Stimulated activated CD8-positive, alpha-beta memory T cell treated with anti-CD3 and anti-CD28 coated beads, Interleukin-2, amount 100 ng/mL, for 1 hour (primary cell): ENCODE measurements at places on chromosomes 12 and 14.

DNA sequence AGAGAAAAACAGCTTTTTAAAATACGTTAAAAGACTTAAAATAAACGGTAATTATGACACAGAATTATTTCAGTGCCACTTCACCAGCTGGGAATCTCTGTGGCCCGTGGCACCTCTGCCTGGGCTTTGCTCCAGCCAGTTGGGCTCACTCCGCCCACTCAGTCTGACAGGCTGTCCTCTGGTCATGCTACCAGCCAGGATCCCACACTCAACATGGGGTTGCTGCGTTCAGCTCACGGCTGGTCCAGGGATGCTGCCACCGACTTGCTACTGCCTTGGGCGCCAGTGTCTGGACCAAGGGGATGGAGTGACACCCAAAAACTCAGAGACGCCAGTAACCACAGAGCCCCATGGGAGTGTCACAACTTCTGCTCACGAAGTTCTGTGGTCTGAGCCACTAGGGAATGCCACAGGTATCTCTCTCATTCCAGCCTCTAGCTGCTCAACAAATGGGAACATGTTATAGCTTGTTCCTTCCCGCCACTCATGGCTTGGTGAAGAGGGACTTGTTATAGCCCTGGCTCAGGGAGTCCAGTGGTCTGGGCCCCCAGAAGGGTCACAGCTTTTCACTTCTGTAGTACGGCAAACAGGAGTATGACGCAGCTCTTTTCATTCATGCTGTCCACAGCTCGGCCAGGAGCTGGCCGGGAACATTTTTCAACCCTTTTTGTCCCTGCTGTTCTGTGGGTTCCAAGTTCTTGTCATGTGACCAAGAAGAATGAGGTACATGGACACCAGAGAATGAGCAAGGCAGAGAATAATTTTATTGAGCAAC is 23.4 kb upstream of the ATXN7L3B start:
- DNase-seq = no peak

DNA sequence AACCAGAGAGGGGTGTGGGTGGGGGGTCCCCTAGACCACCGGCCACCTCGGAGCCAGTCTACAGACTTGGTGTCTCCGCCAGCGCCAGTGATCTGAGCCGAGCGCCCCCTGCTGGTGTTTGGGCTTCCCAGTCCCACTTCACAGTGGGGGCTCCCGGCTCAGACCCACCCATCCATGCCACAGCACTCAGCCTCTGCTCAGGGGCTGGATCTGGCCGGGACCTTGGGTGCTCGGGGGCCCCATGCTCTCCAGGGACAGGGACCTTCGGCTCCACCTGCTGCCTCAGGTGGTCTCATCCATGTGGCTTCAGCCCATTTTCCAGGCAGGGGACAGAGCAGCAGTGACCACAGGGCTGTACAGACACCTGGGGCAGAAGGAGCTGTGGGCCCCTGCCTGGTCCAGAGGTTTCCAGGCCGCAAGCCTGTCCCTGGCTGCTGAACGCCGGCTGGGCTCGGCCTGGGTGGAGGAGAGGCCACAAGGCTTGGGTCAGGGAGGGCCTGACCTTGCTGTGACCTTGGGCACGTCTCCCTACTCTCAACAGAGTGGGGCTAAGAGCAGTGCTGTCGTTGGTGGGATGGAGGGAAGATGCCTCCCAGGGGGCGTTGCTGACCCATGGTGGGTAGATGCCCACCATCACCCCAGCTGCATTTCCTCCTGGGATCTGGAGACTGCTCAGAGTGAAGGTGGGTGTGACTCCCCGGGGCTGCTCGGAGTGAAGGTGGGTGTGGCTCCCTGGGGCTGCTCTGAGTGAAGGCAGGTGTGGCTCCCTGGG is 86.3 kb downstream of the KIF26A start:
- DNase-seq = no peak

DNA sequence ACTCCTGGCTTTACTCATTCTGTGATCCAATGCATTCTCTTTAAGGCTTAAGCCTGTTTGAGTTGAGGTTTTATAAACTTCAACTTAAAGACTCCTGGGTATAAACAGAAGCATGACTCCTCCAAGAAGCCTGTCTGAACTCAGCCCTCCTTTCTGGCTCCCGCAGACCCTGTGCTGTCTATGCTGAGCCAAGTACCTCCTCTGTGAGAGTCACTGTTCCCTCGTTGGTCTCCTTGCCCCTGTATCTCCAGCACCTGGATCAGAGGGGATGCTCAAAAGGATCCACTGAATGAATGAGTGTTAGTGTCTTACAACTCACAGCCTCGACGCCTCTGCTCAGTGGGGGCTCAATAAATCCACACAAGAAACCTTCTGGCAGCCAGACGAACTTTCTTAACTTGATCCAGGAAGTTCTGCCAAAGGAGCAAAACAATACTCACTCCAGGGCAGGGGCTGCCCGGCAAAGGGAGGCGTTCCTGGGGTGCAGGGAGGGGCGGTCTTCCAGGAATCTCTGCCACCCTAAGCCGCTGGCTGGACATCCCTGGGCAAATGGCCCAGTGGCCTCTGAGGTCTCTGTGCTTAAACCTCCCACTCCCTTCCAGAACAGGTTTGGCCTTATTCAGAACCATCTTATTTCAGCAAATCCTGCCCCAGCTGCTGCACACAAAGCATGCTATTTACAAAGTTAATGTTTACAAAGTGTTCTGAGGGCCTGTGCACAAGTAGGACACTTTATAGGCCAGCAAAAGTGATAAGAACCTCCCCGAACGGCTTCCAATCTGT is 32.9 kb downstream of the MAP1LC3B2 start:
- no peak for DNase-seq

GRCh38 chr14:56004323-56004722 is 113.9 kb upstream of the PELI2 start:
- no peak for DNase-seq

- no peak for DNase-seq
These were observed 45.7 kb downstream of the PRKAB1 start for GRCh38 chr12:119713551-119714031.

DNA sequence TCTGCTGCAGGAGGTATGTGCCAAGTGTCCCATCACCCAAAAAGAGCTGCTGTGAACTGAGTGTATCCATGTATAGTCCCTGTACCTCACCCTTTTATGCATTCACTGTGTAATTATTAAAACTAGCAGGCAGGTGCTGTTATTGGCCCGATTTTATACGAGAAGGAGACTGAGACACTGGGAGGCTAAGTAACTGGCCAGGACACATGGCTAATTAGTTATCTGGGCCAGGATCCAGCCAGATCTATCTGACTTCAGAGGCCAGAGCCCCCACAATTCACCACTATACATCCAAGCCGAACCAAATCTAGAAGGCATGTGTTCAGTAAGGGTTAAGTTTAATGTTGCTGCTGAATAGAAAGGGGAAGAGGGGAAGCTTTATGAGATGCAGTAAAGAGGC is 73.4 kb downstream of the FRMD6 start:
- no peak for DNase-seq

GRCh38 chr14:71354801-71355200 is 447.5 kb downstream of the PCNX1 start:
- DNase-seq = no peak

DNA sequence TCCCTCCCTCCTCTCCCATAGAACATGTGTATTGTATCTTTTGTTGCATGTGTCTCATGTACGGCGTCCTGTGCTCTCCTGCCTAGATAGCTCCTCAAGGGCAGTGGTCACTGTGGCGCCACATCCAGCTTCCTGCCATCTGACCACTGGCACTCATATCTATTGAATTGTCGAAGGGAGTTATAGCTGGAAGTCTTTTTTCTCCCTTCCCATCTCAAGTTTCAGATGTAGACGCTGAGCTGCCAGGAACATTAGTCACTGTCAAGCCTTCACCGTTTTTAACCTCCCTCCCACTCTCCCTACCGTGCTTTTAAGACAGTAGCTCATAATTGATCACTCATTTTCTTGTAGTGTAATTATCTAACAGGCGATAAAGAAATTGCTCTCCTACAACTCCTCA is 33.0 kb downstream of the MTHFD1 start:
- DNase-seq = no peak

- DNase-seq = no peak
These were observed 22.6 kb downstream of the DERA start for GRCh38 chr12:15933751-15934150.

DNA sequence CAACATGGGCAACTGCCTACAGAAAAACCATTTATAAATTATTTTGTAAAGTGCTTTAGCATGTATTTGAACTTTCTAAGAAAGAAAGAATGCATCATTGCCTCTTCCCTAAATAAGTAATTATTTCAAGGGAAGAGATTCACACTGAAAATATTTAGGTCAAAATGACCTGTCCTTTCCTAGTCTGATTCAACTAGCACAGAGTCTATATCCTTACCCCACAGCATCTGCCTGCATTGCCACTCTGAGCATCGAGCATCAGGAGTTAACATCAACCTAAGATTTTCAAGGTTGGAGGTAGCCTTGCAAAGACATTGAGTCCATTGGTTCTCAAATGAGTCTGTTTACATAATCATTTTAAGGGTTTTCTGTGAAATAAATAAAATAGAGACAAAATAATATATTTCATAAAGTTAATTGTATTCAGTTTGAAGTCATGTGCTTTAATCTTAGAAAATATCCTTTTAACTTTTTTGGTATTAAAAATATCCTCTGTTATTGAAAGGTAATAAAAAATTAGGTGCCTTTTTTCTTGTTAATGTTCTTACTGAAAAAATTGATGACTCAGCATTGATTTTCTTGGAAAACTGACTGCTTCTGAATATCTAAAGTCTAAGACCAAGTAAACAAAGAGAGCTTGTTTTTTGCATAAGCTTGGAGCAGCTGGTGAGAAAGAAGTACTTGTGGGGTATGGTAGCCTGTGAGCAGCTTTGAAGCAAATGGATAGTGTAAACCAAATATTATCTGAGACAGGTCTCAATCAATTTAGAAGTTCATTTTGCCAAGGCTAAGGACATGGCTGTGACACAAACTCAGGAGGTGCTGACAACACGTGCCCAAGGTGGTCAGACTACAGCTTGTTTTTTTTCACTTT is 269.0 kb upstream of the CLEC14A start:
- DNase-seq = no peak

DNA sequence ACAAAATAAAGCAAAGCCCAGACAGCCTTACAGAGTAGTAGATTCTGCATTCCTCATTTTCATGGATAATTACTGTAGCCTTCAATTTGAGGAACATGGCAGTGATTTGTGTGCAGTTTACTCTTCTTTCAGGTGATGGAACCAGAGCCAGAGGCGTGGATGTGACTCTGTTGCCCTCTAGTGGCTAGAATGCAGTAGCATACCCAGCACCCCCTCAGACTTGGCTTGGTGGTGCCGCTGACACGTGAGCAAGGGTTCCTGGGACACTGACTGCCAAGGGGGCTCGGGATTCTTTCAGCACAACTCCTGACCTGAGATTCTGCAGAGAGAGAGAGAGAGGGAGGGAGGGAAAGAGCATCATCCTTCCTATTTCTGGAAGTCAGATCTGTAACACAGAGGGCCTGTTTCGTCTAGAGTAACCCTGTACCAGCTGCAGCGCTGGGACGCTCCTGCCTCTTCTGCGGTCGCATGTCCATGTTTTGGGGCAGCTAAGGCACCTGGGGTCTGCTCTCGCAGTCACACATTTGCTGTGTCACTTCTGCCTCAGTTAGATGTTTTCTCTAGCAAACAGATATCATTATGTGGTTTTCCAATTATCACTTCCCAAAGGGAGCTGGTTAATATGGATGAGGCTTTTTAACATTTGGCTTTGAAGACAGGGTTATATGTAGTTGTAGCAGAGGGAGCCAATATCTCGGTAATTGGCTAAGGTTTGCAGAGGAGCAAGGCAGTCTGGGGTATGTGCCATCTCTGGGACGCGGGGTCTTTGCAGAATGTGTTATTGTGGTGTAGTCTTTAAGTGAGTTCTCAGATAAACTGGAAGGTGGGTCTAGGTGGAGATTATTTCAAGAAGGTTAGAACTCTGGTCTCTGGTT is 428.1 kb downstream of the NRXN3 start:
- no peak for DNase-seq

GRCh38 chr12:116319233-116319897 is 41.9 kb upstream of the MED13L start:
- DNase-seq = no peak

GRCh38 chr12:111761099-111761498 is 5.6 kb upstream of the ALDH2 start:
- no peak for DNase-seq

DNA sequence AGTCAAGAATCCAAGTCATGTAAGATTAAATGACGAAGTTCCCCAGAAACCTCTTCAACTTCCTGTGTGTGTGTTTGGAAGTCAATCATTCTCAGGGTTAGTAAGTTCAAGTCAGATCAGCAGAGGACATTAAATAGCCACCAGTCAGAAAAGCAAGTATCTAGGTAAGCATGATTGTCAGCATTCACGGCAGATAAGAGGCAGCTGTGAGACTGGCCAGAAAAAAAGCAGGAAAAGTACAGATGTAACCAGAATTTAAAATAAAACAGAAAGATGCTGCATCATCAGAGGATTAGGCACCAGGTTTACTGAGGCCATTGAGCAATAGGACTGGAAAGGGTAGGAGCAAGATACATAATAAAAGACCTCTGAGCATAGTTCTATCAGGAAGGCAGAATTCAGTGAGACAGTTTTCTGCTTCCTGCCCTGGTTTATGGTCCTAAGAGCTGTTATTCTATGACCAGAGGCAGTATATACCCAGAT is 606.9 kb downstream of the FSCB start:
- DNase-seq = no peak

GRCh38 chr12:4214877-4215228 is 58.7 kb upstream of the CCND2 start:
- no peak for DNase-seq

GRCh38 chr12:22935090-22935489 is 310.1 kb downstream of the ETNK1 start:
- DNase-seq = no peak

DNA sequence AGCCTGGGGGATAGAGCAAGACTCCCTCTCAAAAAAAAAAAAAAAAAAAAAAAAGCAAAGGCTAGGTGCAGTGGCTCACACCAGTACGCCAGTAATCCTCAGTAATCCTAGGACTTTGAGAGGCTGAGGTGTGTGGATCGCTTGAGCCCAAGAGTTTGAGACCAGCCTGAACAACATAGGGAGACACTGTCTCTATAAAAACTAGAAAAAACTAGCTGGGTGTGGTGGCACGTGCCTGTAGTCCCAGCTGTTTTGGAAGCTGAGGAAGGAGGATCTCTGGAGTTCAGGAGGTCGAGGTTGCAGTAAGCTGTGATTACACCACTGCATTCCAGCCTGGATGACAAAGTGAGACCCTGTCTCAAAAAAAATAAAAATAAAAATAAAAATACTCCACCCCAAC is 8.9 kb upstream of the RBM25 start:
- no peak for DNase-seq

DNA sequence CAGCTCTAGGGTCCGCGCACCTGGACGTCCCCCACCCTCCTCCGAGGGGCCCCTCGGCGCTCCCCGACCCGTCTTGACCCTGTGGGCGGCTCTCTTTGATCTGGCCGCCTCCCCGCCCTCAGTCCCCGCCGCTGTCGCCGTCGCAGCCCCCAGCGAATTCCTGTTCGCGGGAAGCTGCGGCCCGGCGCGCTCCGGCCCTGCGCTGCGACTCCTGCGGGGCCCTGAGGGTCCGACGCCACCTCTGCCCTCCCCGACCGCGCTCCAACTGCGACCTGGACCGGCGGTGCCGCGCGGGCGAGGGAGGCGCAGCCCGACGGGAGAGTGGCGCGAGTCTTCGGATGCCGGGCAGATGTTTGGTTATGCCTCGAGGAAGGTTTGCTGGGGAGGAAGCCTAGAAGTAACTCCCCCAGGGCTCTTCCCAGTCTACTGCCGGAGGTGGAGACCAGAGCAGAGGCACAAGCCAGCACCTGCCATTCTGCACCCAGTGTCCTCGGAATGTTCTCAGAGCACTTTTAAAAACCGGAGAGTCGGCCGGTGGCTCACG is 440 bp upstream of the ISM2 start:
- no peak for DNase-seq

- no peak for DNase-seq
These were observed 18.1 kb downstream of the GMFB start for GRCh38 chr14:54470701-54471100.

- no peak for DNase-seq
These were observed 60.9 kb upstream of the FUT8 start for GRCh38 chr14:65351493-65352194.
